T1000 (cell line): ENCODE measurements at places on chromosomes 2 and 18.

DNA sequence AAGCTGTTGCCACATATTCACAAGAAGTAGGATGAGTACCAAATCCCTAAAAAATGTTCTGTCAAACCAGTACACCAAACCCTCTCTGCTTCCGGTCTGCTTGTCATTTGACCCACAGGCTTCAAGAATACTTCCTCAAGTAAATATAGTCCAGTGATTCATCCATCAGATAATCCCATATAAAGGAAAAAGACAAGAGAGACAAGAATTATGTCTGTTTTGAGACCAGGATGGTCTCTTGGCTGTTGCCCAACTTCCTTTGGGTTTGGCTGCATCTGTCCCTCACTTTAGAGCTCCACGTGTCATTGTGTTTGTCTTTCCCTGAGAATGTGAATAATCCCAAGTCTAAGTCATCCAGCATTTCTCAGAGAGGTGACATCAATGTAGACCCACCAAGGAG is 91.5 kb upstream of the NRP2 start:
- no peak for DNase-seq

DNA sequence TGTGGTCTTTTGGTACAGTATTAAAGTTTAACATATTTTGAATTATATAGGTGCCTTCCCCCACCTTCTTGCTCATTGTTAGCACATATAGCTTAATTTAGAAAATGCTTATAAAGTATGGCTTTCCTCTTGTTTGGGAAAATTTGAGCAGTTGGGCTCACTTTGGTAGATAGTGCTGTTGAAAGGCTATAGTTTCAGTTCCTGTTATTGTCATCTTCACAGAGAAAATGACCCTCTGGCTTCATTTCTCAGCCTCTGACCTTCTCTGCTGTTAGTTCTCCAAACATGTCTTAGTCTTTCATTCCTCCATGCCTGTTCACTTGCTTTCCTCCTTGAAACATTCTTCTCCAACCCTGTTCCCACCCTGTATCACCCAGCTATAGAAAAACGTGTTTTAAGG is 200.6 kb downstream of the WDR7 start:
- no peak for DNase-seq

DNA sequence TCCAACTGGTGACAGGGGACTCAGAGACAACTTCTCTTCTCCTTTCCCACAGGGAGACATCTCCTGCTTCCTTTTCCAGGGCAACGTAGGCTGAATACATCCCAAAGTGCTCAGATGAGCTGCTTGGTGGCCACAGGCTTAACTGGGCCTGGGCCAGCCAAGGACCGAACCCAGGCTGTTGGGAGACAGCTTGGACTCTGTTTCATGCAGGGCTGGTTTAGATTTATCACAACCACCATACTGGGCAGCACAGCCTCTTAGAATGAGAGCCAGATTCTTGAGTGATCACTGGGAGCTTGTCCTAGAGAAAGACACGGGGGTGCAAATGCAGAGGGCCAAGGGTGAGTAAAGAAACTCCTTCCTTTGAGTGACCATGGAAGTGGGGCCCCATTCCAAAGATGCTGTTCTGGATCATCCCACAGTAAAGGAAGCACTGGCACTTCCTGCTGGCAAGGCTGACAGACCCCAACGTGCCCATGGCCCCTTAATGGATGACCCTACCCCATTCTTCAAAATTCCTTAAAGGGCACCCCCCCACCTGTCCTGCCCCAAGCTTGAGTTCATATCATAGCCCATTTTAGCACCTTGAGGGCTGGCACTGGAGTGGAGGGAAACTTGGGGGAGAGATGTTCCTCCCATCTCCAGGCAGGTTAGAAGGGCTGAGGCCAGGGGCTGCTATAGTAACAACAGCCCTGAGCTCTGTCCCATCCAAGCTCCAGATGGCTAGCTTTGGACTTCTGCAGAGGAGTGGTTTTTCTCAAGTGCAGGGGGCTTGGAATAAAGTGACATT is 84.1 kb downstream of the CAPN13 start:
- DNase-seq: no peak

- no peak for DNase-seq
Measured at GRCh38 chr18:35227254-35227653, 13.6 kb upstream of the ZNF397 start.

DNA sequence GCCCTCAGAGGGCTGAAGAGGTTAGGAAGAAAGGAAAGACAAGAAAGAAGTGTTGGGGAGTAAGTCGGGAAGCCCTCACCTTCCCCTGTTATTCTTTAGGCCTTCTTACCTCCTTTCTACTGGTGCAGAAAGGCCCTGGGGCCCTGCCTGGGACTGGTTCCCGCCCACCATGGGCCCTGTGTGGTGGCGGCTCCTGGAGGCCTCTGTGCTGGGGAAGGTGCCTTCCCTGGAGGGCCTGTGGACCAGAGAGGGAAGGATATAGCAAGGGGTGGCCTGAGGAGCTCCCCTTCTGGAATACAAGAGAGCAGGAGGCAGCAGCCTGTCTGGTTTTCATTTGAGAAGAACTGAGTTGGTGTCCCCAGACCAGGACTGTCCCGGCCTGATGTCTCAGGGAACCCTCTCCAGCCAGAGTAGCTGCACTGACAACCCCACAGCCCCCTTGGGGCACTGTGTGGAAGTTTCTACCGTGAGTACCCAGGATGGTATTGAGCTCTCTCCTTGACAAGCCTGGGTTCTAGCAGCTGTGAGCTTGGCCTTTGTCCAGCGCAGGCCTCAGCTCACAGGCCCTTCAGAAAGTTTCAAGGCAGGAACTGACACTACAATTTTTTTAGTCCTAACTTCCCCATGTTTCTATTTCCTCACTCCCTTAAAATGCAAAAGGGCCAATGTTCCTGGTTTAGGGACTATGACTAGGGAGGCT is 47.1 kb downstream of the EFR3B start:
- no peak for DNase-seq

DNA sequence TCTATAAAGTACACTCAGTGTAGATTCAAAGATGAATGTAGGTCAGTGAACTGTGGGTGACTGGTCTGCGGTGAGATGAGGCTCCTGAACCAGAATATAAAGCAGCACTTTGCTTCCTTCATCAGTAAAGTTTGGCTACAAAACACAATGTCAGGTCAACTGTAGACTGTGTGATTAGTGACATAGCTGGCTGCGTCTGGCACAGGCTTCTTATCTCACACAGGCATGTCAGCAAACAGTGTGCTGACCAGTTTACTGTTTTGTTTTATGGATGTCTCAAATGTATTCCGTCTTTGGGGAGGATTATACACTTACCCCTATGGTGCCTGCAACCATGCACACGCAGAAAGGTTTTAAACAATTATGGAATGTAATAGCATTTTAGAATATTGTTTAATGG is 87.1 kb downstream of the ZNF236 start:
- DNase-seq: no peak

DNA sequence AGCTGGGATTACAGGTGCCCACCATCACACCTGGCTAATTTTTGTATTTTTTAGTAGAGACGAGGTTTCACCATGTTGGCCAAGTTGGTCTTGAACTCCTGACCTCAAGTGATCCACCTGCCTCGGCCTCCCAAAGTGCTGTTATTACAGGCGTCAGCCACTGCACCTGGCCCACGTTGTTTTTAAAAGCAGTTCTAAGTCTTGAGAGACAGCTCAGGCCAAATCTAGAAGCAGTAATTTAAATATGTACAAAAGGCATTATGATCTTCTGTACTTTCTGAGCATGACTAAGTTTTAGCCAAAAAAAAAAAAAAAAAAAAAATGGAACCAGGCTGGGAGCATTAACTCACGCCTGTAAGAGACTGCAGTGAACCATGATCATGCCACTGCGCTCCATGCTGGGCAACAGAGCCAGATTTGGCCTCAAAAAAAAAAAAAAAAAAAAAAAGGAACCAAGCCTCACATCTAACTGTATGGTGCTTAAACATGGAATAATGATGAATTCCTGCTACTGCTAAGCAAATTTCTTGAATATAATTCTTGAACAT is 4.0 kb downstream of the ABHD3 start:
- no peak for DNase-seq

DNA sequence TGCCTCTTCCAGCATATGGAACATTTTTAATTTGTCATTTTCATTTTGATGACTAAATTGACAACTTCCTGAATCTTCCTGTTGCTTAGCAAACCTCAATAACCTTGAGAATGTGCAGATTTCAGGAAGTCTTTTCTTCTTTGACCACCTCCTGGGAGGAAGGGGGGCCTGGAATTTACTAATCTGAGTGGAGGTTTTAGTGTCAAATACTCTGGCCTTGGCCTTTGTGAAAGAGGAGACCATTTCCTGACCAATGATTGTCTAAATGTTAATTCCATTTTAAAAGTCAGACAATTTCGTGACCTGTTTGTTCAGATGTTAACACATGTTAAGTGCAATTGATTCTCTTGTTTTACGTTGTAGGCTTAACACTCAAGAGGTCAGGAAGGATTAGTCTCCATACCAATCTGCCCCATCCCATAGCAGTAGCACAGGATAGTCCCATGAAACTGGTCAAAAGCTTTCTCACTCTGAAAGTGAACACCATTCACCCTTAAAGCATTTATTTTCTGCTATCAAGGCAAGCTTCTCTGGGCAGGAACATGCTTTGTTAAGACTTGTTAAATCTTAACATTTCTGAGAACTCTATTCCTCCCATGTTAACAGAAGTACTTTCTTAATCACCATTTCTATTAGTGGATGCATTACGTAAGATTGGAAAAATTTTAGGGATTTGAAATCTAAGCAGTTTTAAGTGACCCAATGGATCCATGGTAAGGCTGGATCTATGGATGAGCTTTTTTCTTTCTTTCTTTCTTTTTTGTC is 219.6 kb downstream of the RND3 start:
- no peak for DNase-seq

GRCh38 chr2:170420961-170421687 is 243.2 kb downstream of the MYO3B start:
- DNase-seq: no peak
